ENCODE measurements at places on chromosomes 4 and X. TPM values are rescaled to one million over a fixed set of nuclear protein-coding genes. Genes with fewer than 3 reads are reported as not detected.

Gene IBSP
- total RNA-seq = not detected

Gene CENPI
- total RNA-seq = 8.9 TPM

Gene CBLL2
- total RNA-seq = not detected

Gene SSX4B
- total RNA-seq = not detected

Gene ETNPPL
- not detected for total RNA-seq

Gene CWH43
- not detected for total RNA-seq

Gene GAGE2A
- not detected for total RNA-seq

Gene GPAT3
- total RNA-seq = 46.2 TPM

Gene LIMCH1
- total RNA-seq = 46.0 TPM

Gene HGFAC
- total RNA-seq = 0.24 TPM

Gene PCDH7
- 0.11 TPM for total RNA-seq

Gene ODAPH
- 0.23 TPM for total RNA-seq

Gene PRR32
- not detected for total RNA-seq

Gene UGT2B15
- total RNA-seq = 0.06 TPM

Gene XPNPEP2
- total RNA-seq = not detected

All from A549 treated with DMSO at 1 μM for 4 hours (cell line).